ENCODE measurements at places on chromosomes 6 and 20.

GRCh38 chr20:1888796-1889463, 6.3 kb upstream of the SIRPA start:
- DNase-seq, result no peak

DNA sequence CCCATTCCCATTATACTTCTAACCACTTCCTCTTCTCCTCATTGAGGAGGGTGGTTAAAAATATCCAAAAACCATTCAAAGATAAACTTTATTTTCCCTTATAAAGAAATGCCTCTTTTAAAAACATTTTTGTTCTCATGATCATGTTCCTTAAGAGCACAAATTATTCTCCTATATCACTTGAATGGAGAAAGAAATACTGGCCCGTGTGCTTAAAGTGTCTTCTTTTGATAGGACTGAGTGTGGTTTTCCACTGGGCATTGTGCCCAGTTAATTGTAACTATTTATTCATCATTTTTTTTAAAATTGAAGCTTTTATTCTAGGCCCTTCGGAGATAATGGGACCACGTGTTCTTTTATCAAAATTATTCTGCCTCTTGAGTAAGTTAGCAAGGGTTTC, 871.5 kb downstream of the QKI start:
- DNase-seq, result no peak

- no peak for DNase-seq
Measured at GRCh38 chr6:257774-258173, 34.5 kb upstream of the DUSP22 start.

DNA sequence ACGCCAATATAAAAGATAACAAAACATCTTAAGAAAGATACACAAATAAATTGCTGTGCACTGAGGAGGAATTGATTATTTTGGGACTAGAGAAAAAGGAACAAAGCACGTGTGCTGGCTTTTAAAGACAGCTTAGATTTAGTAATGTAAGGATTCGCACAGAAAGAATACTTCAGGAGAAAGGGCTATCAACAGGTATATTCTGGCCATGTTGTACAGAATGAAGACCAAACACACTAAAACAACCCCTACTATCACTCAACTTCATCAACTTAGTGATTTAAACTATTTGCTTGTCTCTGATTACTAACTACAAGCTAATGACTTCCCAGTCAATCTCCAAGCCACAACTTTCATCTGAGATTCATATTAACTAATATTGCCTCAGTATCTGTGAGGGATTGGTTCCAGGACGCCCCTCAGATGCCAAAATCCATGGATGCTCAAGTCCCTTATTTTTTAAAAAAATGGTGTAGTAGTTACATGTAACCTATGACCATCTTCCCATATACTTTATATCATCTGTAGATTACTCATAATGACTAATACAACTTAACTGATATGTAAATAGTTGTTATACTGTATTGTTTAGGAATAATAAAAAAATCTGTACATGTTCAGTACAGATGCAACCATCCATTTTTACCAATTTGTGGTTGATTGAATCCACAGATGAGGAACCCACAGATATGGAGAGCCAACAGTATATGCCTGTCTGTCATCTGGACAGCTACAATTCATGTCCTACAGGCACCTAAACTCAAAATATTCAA, 4.5 kb downstream of the DEK start:
- DNase-seq, result no peak

- no peak for DNase-seq
Measured at GRCh38 chr20:33656783-33657703, 5.1 kb upstream of the C20orf144 start.

GRCh38 chr6:35031611-35032529, 109.3 kb downstream of the TCP11 start:
- DNase-seq, result no peak

DNA sequence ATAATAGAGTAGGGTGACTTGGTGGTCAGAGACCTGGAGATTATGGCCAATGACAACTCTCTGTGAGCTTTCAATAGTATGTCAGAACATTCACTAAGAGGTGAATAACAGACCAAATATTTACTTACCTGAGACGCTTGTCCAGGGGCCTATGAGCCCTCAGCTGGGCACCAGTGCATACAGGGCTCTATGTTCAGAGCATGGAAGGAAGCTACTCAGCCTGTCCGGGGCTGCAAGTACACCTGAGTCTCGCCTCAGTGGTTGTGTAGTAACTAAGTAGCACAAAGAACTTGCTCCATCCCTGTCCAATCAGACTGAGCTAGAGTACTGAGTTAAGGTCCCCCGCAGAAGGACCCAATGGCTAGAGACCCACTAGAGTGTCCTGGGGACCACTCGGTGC, 11.6 kb upstream of the SCGN start:
- no peak for DNase-seq

- no peak for DNase-seq
Measured at GRCh38 chr6:22036275-22036674, 260.6 kb downstream of the PRL start.

GRCh38 chr6:156775717-156776116, 1.5 kb upstream of the ARID1B start:
- DNase-seq, result no peak

- DNase-seq, result no peak
Measured at GRCh38 chr6:71387179-71387578, 98.6 kb downstream of the OGFRL1 start.

GRCh38 chr6:114052141-114052540, 81.2 kb upstream of the HDAC2 start:
- DNase-seq, result no peak

DNA sequence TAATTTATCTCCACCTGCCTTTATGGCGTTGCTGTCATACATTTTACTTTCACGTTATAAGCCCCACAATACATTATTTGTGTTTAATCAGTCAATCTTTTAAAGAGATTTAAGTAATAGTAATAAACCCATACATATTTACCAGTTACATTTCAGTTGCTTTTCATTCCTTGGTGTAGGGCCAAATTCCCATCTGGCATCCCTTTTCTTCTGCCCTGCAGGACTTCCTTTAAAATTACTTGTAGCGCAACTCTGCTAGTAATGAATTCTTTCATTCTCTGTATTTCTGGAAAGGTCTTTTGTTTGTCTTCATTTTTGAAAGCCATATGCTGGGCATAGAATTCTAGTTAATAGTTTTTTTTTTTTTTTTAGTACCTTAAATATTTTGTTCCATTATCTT, 24.9 kb downstream of the ZNF334 start:
- no peak for DNase-seq

DNA sequence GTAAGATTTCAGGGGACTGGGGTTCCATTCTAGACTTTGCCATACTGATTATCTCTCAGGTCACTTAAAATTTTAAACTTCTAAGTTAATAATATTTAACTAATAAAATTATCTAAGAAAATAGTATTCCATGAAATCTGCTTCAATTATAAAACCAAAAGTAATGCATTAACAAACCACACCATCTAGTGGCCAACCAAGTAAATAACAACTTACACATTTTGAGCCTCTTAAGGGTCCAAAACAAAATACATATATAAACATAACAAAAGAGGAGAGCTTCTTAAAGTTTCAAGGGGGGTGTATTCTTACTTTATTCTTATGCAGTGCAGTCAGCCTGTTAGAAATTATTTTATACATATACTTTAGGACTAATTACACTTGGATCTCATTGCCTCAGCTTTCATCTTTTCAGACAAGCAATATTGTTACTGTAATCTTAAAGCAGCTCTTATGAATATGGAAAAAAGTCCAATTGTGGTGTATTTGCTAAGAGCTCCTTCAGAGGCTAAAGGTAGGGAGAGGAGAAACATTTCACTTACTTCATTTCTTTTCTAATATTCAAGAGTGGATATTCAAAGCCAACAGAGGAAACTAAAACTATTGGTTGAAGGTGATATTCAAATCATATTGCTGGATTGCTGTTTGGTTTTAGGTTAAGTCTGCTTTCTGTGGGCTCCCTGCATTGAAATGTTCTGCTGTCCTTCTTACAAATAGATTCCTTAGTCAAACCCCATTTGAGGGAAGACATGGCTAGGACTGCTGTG, 199.7 kb upstream of the SIM1 start:
- DNase-seq, result no peak

DNA sequence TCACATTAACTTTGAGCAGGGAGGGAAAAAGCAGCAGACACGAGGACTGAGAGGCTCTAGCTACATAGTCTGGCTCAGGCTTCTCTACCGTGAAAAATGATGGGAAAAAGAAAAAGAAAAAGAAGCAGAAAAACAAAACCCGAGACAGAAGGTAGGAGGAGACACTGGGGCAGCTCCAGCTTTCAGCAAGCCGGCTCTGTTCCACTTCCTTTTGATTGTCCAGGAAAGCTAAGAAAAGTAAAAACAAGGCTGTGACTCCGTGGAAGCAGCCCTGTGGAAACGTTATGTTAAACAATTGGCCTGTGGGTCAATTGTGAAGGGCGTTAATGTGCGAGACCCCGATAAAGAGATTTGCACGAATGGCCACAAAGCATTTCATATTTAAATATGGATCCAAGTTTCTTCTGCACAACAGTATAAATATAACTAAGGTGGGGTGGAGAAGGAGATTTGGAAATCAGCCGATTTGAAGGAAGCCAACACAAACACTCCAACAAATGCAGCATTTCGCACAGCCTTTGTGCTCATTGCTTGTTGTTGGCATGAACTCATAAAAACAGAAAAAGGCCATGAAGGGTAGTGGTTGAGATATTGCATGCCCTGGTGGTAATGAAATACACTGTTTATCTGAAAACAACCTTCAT, 236.9 kb upstream of the JAG1 start:
- DNase-seq, result no peak

DNA sequence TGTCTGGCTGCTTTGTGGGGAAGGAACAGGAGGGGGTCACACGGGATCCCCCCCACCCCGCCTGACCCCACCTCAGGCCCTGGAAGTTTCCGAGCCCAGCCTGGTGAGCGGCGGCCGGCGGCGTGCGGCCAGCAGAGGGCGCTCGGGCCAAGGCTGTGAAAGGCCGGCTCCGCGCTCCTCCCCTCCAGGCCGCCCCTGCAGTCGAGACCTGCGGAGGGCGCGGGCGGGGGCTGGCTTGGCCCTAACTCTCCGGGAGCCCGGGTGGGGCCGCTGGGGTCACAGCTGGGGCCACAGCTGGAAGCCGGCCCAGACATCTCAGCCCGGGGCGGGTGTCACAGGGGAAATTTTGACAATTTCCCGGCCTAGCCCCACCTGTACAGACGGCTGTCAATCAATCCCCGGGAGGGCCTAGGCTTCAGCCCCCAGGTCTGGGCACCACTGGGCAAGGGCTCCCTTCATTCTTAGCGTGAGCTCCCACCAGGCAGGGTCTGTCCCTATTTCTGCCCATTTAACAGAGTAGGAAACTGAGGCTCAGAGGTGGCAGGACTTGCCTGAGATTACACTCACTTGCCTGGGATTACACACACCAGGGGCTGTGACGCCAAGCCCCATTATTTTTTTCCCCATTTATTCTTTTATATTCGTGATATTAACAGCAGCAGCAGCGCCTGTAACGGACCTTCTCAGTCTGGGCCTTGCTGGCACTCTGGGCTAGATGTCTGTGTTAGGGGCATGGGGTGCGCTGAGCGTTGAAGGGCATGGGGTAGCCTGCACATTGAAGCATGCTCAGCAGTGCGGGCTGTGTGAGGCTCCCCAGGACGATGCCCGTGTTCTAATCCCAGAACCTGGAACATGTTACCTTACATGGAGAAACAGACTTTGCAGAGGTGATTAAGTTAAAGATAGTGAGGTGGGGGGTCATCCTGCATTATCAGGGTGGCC, 23.0 kb downstream of the ZBP1 start:
- no peak for DNase-seq

GRCh38 chr6:116450769-116451740, 10.1 kb upstream of the CALHM6 start:
- no peak for DNase-seq

DNA sequence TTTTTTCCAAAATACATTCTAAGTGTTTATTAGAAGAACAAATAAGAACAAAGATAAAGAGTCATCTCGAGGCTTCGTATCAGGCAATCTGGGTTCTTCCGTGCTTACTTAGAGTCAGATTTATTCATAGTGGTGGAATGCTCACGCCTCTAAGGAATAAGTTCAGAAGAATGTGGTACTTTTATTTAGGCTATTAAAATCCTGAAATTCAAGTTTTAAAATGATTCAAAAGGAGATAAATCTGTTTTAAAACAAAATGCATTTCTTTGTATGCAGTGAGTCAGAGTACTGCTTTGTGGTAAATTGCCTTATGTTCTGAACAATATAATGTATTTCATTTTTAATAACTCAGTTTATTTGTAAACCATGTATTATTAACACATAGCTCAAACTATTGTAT, 89.1 kb downstream of the FUT9 start:
- DNase-seq, result no peak

DNA sequence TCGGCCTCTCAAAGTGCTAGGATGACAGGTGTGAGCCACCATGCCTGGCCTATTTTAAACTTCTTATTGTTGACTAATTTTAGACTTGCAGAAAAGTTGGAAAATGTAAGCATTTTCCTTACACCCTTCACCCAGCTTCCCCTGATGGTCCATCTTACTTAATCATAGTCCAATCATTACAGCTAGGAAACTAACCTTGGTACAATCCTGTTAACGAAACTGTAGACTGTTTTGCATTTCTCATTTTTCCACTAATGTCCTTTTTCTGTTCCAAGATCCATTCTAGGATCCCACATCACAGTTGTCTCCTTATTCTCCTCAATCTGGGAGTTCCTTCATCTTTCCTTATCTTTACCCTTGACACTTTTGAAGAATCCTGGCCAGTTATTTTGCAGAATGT, 659 bp upstream of the GFRA4 start:
- no peak for DNase-seq

GRCh38 chr20:54419531-54419930, 55.9 kb upstream of the DOK5 start:
- no peak for DNase-seq

DNA sequence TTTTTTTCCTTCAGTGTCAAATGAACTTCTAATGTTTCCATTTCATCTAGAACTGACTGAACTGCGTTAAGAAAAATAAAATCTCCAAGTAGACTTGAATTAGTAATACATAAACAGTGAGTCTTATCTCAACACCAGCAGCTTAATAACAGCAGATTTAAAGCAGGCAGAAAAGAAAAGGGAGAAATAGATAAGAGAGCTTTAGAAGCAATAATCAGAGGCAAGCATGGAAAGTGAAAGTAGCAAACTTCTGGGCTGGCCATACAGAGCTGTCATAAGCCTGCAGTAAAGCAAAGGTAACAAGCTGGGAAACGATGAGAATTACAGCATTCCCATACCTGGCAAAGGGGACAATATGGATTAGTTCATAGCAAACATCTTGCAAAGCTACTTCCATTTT, 16.9 kb upstream of the ANGPT4 start:
- DNase-seq, result no peak

GRCh38 chr6:44067173-44068139, 59.8 kb downstream of the MRPL14 start:
- no peak for DNase-seq

DNA sequence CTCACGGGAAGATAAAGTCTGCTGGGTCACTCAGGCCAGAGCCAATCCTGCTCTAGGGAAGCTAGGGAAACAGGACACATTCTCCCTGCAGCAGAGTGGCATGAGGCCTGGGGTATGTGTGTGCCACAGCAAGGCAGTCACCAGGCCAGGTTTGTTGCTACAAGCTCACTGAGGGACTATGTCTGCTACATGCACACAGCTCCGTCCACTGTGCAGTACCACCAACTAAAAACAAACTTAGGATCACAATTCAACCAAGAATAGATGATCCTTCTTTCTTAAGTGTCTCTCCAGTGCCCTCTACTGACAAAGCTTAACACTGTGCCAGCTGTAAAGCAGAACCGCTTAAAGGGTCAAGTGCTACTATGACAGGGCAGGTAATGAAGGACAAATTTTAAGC, 192.5 kb downstream of the PTPRK start:
- no peak for DNase-seq

GRCh38 chr6:147560670-147561069, 52.2 kb downstream of the SAMD5 start:
- no peak for DNase-seq
